ENCODE measurements at places on chromosomes 5 and 9.
A peak's percentile ranks its signal among the peaks of the same experiment; 100 is the strongest.

DNA sequence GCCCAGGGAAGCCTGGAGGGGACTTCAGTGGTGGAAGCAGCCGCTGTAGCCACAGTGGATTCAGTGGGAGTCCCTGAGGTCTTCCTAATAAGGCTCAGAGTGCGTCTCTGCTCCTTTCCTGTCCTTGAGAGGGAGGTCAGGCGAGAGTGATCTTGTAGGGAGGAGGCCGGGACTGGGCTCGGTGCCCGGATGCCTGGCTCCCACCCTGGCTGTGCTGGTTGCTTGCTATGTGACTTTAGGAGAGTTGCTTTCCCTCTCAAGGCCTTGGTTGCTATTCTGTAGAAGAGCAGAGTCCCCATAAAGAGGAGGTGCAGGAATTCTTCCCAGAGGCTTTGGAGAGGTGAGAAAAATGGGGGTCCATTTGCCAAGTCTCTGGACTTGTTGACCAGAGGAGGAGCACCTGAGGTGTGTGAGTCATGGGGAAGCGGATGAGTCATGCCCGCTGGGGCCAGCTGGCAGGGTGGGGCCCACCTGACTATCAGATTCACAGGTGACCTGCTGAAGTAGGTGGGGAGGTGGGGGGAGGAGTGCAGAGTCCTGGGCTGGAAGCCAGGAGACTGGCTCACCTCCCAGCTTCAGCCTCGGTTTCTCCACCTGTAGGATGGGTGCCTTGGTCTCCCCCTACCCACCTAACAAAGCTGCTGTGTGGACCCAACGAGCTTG is 13.8 kb downstream of the GSN start:
- peak; percentile 85 for DNase-seq

DNA sequence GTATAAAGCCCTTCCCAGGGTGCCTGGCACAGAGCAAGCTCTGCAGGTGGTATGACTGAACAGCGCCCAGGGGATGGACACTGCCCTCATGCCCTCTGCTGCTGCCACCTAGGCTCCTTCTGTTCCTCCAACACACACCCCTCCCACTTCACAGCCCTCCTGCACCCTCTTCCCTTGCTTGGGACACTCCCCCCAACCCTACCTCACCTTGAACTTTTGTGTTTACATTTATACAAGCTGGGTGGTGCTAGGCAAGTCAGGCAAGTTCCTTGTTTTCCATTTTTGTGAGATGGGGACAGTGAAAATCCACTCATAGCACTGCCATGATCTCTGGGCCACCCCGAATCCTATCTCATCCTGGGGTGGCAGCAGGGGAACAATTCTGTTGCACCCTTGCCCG is 18.8 kb upstream of the CORO2A start:
- no peak for DNase-seq

GRCh38 chr9:120014796-120015195 is 565.2 kb downstream of the CDK5RAP2 start:
- DNase-seq, result no peak

GRCh38 chr5:126348855-126349635 is 74.2 kb upstream of the GRAMD2B start:
- DNase-seq, result no peak

GRCh38 chr5:34651791-34652190 is 4.3 kb upstream of the RAI14 start:
- DNase-seq, result no peak

- DNase-seq, result no peak
Measured at GRCh38 chr5:124402144-124402581, 344.3 kb downstream of the ZNF608 start.

- DNase-seq, result no peak
Measured at GRCh38 chr9:133762488-133763271, 24.5 kb upstream of the SARDH start.

- DNase-seq, result peak; percentile 7
Measured at GRCh38 chr9:109206670-109207069, 39.6 kb upstream of the FRRS1L start.

DNA sequence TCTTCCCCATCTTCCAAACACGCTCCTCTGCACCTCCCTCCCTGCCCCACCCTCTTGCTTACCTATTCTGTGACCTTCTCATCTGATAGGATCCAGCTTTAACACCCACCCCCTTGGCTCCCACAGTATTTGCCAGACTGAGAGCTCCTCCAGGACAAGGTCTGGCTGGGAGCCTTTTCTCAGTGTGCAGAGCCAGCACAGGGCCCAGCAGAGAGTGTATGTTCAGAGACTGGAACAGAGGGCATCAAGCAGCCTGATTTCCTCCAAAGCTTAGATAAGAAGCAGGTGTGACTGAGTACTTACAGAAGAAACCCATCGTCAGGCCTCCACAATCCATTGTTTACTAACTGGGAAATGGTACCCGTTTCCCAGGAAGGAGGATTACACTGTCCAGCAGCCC is 26.6 kb downstream of the LHX6 start:
- DNase-seq, result no peak

DNA sequence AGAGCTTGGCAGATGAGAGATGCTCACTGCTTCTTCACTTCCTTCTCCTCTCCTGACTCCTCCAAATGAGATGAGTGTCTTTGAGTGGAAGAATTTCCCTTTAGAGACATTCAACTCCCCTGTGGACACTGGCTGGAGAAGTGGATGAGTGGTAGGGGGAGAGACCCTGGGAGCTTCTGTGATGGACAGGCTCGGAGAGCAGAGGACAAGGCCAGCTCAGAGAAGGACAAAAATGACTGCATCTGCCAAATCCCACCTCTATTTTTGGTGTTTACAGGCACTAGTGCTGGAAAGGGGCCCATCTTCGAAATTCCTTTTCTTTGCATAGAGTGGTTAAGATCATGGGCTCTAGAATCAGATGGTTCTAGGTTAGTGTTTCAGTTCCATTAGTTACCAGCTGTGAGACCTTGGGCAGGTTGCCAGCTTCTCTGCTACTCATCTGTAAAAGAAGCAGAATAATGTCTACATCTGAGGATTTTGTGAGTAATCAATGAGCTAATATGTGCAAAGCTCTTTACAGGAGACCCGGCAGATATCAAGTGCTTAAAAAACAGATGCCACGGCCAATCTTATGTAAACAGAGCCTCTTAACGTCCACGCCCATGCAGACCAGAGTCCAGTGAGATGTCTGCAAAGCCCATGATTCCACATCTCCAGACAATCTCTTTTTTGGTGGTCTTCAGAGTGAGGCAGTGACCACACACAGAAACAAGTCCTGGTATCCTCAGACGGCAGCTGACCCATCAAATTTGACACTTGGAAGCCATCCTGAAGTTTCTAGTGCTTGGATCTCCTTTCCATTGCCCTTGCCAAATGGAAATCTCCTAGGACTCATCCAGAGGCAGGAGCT is 13.6 kb upstream of the COL27A1 start:
- peak; percentile 82 for DNase-seq

GRCh38 chr5:4700069-4700468 is 440.1 kb upstream of the ADAMTS16 start:
- peak; percentile 4 for DNase-seq

- no peak for DNase-seq
Measured at GRCh38 chr9:125851979-125852378, 104.8 kb downstream of the PBX3 start.

DNA sequence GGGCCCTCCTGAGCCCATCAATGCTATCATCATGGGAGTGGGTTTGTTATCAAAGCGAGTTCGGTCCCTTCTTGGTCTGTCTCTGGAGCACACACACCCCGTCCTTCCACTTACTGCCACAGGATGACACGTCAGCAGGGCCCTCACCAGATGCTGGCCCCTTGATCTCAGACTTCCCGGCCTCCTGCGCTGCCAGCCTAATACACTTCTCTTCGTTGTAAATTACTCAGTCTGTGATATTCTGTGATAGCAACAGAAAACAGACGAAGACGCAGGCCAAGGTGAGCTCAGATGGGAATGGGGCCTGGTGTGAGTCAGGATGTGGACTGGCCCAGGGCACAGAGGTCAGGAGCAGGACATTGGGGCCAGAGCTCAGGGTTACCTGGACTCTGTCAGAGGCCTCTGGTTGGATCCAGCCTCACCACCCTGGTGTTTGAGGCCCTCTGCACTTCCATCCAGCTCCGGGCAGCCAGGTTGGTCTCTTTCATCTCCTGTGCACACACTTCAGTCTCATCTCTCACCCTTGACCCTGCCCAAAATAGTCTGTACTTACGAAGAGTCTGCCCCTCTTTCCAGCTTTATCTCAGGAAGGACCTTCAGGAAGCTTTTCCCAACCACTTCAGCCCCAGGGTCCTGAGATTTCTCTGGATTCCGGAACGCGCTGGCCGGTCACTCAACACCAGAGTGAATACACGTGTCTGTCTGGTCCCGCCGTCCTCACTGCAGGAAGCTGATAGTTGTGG is 26.0 kb upstream of the CNOT6 start:
- no peak for DNase-seq

- no peak for DNase-seq
Measured at GRCh38 chr9:36250079-36250478, 8.2 kb downstream of the GNE start.

DNA sequence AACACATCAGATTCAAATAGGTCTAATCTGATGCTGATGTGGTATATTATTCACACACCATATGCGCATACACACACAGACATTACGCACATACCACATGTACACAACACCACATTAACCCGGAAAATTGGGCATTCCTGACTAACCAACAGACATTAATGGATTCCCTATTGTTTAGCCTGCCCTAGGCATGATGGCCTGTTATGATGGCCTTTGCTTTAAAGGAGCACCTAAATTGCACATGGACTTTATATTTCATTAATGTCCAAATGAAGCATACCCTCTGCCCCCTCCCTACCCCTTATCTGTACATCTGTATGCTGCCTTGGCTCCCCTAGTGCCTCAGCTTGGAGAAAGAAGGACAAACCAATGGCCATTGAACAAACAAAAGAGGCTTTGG is 127.7 kb upstream of the PRLR start:
- DNase-seq, result no peak

- no peak for DNase-seq
Measured at GRCh38 chr5:134833340-134834032, 12.3 kb upstream of the C5orf24 start.

- DNase-seq, result no peak
Measured at GRCh38 chr9:136690104-136690805, 3.0 kb upstream of the AGPAT2 start.

DNA sequence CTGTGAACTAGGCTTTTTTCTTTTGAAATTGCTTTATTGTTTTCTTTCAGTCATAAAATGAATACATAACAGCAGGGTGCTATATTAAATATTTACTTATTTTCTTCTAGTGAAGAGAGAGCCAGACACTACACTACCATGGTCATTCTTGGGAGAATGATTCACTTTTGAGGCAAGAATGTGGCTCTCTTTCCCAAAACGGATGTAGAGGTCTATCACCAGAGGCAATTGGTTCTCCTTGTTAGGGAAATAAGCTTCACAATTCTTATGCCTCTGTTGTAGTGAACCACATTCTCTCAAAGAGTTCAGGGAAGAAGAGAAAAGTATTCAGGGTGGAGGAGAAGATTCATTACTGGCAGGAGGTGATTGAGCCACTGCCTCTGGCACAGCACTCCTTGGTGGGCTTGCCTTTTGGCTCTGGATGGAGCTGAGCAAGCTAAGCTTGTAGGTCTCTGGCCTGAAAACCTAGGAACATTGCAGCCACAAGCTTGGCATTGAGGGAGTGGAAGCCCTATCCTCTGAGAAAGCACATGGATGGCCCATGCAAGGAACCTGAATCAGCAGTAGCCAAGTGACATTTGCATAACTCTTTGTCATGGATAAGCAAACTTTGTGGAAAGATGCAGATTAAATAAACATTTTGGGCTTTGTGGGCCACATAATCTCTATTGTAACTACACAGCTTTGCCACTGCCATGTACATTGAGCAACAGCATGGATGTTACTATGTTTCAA is 179.0 kb upstream of the TNC start:
- DNase-seq, result no peak

- no peak for DNase-seq
Measured at GRCh38 chr5:84623019-84623418, 238.3 kb upstream of the EDIL3 start.

GRCh38 chr5:39257554-39257953 is 38.2 kb upstream of the FYB1 start:
- peak; percentile 27 for DNase-seq

DNA sequence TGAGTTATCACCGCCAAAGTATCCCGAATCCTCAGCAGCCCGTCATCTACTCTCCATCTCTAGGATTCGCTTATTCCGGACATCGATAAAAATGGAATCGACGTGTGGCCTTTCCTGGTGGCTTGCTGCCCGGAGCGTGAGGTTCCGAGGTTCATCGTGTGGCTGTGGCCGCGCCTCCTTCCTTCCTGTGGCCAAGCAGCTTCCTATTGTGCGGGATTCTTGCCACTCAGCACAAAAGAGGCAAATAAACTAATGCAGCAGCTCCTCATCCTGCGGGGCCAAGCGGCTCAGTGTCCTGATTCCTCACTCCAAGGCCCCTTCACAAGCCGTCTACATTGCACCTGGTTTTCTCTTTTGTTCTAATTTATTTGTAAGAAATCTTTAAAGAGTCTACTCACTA is 800.9 kb downstream of the CDH9 start:
- DNase-seq, result no peak

DNA sequence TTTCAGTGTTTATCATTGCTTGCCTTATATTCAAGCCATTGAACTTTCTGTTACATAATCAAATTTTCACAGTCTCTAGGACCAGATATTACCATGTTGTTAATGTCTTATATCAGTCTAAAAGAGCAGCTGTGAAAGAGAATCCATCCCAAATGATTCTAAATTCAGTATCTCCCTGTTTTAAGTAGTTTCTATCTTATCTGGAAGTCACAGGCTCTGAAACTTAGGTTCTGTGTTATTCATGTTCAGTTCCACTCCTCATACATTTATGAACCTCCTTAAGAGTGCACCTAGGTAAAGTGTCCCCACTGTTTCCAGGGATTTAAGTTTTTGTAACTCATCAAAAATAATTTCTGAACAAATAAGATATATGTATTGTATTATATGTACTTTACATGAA is 9.7 kb downstream of the LYRM7 start:
- DNase-seq, result no peak

DNA sequence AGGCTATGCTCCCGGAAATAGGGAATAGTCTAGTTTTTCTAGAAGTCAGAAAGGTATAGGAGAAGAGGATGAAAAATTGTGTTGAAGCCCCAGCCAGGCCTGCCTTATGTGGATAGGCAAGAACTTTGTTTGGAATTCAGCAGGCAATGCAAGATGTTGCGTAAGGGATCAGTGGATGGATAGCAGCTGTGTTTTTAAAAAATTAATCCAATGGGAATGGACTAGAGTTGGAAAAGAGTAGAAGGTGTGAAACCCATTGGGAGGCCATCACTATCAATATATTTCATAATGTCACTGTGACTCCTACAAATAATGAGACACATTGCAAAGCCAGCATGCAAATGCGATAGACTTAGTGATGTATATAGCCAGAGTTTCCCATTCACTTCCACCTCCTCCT is 281.9 kb downstream of the MARCHF11 start:
- no peak for DNase-seq

GRCh38 chr9:125884218-125884595 is 137.0 kb downstream of the PBX3 start:
- no peak for DNase-seq

Measured in HepG2 (cell line).